ENCODE measurements at places on chromosomes 2 and 18. TPM values are rescaled to one million over a fixed set of nuclear protein-coding genes. Genes with fewer than 3 reads are reported as not detected.

DNA sequence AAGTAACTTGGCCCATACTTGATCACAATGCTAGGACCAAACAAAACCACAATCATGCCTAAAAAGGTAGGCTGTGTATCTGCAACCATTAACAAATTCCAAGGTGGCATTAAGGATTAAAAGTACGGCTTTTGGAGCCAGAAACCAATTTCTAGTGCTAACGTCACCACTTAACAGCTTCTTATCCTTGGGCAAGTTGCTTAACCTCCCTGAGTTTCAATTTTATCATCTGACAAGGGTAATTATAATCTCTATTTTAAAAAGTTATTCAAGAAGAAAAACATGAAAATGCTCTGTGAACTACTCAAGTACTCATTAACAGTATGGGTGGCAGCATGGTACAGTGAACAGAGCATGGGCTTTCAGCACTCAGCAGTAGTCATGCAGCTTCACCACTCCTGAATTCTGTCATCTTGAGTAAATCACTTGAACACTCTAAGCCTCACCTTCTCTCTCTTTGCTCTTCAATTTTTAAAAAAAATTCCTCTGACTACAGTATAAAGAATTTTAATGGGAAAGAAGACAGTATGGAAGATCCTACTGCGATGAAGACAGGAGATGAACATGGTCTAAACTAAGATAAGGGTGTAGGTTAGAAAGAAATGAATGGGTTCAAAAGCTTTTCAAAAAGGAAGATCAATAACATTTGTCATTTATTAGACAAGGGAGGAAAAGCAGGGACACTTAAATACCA lies 69.2 kb downstream of the SS18 start:
- DNase-seq = no peak

DNA sequence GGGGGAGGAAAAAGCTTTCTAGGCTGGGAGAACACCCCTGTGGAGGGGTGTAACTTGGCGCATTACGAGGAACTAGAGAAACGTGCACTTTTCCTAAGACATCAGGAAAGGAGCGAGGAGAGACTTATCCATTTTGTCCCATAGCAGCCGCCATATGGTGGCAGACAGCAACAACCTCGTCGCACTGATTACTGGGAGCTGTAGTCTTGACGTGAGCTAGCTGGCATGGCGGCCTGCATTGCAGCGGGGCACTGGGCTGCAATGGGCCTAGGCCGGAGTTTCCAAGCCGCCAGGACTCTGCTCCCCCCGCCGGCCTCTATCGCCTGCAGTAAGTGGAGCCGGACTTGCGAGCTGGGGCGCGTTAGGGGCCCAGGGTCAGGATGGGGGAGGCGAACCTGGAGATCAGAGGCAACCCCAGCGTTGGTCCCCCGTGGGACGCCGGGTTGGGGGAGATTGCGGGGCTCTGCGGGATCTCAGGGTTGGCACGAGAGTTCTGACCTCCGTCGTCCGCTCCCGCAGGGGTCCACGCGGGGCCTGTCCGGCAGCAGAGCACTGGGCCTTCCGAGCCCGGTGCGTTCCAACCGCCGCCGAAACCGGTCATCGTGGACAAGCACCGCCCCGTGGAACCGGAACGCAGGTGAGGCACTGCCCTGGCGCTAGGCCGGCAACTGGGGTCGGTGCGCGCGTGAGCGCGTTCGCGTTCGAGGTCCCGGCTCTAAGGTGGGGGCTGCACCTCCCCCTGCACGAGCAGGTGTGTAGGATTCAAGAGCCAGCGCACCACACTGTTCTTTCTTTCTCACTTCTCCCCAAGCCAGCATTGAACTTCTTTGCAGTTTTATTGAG lies at the start of gene MRPL19:
MRPL19 (plus strand) TSS at position 201 of the 843 bp plus-strand sequence; CDS start at position 226, 25 bp downstream.
- peak; percentile 91 for DNase-seq

DNA sequence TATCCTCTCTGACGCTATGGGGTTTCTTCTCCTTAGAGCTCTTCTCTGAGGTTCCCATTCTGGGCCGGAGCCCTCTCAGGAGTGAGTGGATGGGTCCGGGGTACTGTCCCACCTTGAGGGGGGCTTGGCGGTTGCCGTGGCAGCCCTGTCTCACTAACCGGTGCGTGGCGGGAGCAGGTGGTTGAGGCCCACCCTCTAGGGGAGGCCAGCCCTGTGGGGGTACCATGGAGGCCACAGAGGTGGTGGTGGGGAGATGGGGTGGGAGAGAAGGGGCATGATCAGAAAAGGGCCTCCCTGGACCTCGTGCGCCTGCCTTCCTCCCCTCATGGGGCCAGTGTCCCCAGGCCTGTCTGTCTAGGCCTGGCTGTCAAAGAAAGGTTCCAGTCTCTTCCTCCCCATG lies 22.3 kb downstream of the IGFBP5 start:
- no peak for DNase-seq

GRCh38 chr2:24513281-24514071 lies 22.4 kb downstream of the NCOA1 start:
- no peak for DNase-seq

DNA sequence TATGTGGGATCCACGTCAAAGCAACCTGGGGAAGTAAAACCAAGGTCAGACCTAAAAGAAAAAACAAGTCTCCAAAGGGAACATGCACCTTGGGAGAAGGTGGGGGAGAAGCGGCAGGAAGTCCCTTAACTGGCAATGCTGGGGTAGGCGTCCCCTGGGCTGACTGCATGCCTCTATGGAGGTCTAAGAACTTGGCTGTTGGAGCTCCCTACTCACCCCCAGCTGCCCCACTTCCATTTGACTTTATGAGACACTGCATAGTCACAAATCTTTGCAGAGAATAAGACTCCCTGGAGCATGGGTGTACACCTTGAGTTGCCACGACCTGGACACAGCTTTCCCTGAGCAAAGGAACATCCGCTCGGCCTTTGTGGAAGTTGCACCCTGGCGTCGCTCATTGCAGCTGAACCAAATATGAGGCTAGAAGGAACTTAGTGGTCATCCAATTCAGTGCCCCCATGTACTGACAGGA lies 2.8 kb downstream of the CAPN14 start:
- DNase-seq = no peak

DNA sequence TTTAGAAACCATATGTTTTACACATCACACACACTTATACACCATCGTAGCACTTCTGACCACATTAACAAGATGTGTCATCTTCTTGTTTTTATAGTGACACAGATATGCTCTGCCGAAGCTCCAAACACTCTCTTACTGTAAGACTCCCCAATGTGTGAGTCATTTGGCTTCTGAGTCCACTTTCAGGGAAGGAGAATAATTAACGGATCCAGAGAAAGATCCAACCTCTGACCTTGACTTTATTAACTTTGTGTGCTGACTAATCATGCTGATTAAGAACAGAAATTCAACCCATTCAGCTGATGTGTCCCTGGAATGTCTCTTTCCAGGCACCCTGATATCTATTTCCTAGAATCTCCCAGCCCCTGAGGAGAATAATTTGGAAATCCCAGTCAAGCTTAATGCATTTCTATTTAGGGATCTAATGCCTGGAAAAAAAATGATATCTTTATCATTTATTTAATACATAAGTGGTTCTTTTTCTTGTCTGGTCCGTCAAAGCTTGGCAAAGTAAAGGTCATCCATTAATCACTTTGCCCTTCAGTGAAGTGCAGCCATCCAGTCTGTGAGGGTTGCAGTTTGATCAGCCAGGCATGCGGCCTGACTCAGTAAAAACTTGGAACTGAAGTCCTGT lies 615.8 kb upstream of the SYT4 start:
- DNase-seq = no peak

Gene UGT1A5
- total RNA-seq = not detected

DNA sequence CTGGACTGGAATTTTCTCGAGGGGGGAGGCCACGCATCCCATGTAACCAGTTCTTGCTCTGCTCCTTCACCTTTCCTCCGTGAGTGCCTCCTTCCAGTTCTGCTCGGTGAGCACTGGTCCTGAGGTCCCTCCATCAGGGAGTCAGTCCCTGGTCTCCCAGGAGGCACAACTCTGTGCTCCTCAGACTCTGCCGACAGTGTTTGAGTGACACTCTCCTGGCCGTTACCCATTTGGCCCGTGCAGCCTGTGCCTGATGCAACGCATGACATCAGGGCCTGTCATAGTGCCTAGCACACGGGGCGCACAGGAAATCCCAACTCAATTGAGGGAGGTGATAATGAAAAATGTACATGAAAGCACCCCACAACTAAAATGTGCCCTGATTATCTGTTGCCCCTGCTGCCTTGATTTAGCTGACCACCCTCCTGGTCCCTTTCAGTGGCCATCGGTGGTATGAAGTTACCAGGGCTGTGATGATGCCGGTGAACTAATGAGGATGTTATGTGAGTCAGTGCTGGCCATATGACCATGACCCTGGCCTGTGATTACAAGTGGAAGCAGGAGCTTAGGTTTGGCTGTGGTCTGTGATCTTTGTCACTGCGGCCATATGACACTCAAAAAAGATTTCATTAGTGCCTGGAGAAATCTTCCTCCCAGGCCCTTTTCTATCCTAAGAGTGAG lies 144.6 kb downstream of the TDRD15 start:
- DNase-seq = no peak

DNA sequence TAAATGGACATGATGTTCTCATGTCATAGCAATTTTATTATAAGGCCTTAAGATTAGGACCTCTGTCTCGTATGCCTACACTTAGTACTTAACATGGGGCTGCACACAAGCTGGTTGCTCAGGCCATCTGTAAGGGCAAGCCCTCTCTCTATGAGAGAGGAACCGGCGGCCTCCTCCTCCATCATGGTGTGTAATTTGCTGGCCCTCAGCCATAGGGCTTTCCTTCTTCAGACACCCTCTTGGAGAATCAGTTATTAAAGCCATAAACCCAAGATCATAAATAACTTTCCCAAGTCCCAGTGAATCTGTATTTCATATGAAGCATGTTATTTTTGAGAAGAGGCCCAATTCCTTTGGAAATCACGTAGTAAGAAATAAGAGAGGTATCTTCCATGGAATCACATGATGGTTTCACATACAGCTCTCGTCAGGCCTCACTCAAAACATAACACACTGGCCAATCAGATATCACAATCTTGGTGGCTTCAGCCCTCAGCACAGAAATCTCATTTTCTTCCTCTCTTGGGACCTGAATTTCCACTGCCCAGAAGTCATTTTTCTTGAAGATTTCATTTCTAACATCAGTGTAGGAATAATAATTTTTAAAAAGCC lies 92.6 kb downstream of the RDH14 start:
- no peak for DNase-seq

GRCh38 chr2:112829961-112830681 lies 6.5 kb downstream of the IL1B start:
- no peak for DNase-seq

- DNase-seq = no peak
Measured at GRCh38 chr2:13696601-13697000, 935.9 kb upstream of the LRATD1 start.

DNA sequence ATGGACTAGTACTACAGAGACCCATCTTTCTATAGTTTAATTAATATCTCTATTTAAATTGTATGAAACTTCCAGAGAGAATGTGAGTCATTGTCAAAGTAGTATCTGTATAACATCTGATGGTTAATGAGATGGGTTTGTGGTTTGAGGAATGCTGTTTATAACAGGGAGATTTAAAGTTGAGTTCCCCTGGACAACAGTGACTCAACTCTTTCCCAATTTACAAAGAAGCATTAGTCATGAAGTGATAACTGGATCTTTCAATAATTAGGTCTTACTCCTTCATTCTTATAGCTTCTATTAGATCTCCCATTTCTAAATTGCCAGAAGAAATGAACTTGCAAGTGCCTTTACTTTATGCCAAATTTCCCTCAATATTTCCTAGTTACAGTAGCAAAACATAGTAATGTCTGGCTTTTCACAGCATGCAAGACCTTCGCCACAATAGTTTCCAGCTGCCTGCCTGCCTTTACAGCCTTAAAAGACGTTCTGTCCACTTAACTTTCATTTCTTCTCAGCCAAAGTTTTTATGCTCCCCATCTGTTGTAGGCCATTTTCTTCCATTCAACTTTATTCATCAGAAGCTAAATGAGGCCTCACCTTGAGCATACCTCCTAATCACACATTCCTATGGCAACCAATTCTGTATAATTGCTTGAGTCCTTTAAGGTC lies 47.7 kb upstream of the WDR75 start:
- DNase-seq = no peak

- DNase-seq = no peak
Measured at GRCh38 chr2:207123335-207123744, 42.4 kb downstream of the KLF7 start.

Gene SP5
- 4.7 TPM for total RNA-seq

DNA sequence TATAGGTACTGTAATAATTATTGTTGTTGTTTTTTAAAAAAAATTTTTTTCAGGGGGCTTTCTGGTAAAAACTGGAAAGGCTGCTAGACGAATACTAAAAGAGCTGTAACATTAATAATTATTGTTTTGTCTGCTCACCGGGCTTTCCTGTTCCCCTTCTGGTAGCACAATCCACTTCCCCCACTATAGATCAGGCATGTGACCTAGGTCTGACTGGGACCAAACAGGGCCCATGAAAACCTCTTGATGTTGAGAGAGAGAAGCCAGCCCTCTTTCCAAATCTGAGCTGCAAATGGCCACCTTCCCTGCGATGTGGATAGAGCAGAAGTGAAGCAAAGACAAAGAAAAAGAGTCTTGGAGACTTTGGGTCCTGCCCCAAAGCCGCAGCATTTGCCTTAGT lies 23.4 kb downstream of the SH2D6 start:
- DNase-seq = no peak

GRCh38 chr2:40364151-40364874 lies 87.6 kb downstream of the SLC8A1 start:
- no peak for DNase-seq

- DNase-seq = no peak
Measured at GRCh38 chr18:57885931-57886330, 82.8 kb upstream of the ATP8B1 start.

DNA sequence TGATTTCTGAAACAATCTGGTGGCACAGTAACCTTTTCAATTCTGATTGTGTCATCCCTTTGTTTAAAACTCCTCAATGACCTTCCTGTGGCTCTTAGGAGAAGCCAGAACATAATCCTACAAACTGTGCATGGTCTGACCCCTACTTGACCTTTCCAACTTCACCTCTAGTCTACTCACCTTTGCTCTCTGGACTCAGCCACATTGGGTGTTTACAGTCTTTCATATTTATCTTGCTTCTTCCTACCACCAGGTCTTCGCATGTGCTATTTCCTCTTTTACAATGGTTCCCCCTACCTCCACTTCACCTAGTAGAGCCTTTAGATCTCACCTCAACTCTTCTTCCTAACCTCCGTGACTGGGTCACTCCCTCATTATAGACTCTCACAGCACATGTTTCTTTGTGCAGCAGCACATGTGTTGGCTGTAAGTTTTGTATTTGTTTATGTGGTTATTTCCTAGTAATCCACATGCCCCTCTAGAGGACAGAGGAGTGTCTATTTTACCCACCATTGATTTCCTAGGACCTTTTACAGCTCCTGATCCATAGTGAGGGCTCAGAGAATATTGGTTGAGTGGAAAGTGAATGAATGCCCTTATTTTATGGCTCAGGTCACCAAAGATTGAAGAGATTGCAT lies 320.8 kb upstream of the MEIS1 start:
- no peak for DNase-seq
